Prostate gland (tissue), 2 donors: ENCODE measurements at places on chromosomes 1 and 21.
A peak's percentile ranks its signal among the peaks of the same experiment; 100 is the strongest.

DNA sequence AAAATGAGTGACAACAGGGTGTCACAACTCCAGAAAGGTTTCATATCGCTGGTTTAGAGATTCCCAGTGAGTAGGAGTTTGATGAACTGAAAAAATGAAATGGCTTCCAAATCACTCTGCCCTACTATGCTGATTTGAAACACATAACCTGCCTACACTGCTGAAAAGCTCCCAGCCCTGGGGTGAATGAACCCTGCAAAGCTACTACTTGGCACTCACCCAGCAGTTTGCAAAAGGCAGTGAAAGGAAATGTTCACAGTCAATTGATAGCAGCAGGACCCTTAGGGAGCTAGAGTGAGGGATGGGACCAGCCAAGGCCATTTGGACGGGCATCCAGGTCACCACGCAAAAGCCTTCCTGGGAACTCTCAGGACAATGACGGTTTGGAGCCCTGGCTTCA, 44.4 kb upstream of the SRP9 start:
- no peak for DNase-seq

DNA sequence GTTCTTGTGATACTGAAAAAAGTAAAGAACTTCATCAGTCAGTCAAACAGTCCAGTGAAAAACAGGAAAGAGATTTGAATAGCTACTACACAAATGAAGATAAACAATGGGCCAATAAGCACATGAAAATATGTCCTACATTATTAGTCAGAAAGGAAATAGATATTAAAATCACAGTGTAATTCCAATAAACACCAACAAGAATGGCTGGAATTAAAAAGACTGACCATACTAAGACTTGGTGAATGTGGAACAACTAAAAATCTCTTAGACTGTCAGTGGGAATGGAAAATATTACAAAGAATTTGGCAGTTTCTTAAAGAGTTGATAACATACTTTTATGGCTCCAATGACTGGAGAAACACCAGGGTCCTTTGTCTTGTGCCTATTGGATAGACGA, 241.8 kb upstream of the USP24 start:
- DNase-seq: no peak

DNA sequence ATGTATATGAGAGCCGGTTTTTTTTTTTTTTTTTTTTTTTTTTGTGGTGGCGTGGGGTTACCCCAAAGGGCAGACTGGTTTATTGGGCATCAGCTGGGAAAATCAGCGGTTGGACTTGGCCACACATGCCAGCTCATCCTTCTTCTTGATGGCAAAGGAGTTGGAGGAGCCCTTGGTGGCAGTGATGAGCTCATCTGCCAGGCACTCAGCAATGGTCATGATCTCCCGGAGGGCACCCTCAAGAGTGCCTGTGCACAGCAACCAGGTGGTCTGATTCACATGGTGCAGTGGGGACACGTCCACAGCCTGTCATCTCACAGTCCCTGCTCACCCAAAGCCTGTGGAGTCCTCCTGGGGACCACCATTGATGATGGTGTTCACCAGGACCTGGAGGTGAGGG, 62.0 kb downstream of the MRPS6 start:
- no peak for DNase-seq

DNA sequence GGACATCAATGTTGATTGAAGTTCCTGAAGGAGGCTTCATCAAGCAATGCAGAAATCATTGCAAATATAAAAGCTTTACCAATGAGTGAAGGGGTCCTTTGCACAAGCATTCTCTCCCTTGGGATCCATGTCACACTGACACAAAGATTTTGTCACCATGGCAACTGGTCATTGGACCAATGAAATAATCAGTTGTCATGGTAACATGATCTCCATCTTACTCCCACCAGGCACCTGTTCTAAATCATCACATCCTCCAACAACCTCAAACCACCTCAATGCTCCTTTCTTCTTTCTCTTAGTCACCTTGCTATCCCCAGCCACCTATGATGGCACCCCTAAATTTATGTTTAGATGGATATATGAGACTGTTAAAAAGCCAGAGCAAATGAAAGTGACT, 13.5 kb upstream of the FOXJ3 start:
- DNase-seq: no peak

GRCh38 chr1:166695115-166695514, 144.2 kb upstream of the POGK start:
- no peak for DNase-seq

DNA sequence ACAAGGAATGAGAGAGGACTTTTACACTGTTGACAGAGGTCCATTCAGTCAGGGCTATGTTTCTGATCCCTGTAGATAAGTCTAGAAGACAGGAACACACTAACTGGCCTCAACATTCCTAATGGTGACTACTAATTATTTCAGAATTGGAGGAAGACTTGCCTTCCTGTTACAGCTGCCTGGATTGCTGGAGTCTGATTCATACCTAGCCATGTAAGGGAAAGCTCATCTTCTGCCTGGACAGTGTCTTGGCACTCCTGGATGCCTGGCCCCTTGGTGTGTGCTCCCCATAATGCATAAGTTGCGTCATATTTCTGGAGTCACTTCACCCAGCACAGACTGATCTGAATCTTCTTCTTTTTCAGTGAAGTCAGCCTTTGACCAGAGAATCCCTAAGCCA, 326.0 kb upstream of the RUNX1 start:
- no peak for DNase-seq

GRCh38 chr1:184160236-184160635, 108.7 kb downstream of the TSEN15 start:
- no peak for DNase-seq

GRCh38 chr1:235735621-235736020, 86.0 kb upstream of the GNG4 start:
- DNase-seq: no peak

DNA sequence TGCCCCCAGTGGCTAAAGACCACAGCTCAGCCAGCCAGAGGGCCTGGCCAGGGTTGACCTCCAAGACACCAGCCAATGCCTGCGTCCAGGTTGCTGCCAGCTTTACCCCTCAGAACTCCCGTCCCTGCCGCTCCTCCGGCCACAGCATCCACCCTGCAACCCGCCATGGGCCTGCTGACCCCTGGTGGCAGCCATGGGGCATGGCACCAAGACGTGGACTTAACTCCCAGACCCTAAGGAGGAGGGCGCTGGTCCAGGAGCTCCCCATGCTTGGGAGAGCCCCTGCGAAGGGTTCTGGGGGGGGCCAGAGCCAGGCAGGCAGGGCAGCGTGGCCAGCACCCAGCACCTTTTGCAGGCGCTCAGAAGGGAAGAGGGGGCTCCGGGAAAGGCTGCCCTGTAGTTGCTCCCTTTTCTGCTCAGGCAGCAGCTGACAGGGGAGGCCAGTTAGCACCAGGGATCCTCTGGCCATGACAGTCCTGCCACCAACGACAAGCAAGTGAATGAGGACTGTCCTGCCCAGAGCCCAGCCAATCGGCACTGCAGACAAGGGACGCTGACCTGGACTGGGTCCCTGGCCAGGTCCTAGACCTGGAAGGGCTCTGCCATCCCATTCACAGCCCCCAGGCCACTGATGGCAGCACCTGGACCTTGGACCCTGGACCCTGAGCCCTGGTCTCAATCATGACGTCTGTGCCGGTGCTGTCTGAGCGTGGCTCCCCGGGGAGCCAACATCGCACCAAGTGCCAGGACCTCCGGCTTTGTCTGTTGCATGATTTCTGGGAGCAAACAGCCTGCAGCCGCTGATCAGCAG, 246.2 kb downstream of the NPHP4 start:
- DNase-seq: peak; percentile 74

DNA sequence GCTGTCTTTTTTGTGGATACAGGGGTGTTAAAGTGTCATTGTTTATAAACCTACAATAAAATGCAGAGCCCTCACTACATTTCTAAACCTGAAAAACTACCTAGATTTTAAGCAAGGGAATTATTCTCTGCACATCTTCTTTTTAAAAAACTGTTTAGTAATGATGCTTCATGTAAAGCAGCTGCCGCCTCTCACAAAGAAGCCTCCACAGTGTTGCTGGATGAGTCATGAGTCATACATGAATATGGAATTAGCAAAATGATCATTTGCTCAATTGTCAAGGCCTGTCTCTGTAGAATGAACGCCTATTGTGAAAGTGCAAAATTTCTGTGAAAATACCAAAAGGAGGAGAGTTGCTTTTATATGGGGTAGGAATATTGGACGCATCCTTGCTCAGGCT, 259.5 kb upstream of the CHRM3 start:
- DNase-seq: no peak

DNA sequence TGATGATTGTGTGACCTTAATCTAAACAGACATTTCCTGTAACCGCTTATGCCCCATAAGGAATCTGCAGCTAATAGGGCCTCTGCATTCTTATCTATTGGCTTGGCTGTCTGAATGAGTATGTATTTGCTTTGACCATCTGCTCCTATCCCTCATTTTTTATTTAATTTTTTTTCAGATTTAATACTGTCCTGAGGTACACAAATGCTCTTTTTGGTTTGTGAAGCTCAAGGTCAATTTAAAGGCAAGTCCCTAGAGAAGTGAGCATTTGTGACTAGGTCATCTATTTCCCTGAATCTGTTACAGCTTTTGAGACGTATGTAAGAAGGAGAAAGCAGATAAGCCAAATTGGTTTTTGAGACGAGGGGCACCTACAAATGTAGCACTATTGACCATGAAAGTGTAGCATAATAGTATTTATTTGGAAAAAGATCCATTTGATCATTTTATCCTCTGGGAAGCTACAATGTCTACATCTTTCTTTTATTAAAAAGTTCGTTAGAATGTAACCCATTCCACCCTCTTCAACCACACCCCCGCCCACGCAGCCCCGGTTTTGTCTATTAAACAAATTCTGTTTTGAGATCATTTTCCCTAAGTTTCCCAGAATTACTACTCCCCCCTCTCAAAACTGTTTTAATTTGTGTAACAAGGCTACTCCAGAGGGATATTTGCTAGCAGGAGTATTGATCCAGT, 69.2 kb upstream of the HSPA13 start:
- no peak for DNase-seq

DNA sequence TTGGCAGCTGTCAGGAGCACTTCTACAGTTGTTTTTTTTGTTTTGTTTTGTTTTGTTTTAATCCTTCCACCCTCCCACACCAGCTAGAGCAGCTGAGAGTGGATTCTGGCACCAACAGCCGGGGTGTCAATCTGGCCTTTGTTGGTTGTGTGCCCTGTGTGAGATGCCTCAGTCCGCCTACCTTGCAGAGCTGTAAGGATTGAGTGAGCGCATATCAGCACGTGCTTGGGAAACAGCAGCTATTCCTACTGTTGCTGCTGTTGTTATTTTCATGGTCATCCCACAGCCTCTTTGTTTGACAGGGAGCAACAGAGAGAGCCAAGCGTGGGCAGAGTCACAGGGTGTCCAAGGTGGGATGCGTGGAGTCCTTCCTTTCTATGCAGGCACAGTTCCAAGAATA, 50.4 kb downstream of the PGBD5 start:
- DNase-seq: no peak

DNA sequence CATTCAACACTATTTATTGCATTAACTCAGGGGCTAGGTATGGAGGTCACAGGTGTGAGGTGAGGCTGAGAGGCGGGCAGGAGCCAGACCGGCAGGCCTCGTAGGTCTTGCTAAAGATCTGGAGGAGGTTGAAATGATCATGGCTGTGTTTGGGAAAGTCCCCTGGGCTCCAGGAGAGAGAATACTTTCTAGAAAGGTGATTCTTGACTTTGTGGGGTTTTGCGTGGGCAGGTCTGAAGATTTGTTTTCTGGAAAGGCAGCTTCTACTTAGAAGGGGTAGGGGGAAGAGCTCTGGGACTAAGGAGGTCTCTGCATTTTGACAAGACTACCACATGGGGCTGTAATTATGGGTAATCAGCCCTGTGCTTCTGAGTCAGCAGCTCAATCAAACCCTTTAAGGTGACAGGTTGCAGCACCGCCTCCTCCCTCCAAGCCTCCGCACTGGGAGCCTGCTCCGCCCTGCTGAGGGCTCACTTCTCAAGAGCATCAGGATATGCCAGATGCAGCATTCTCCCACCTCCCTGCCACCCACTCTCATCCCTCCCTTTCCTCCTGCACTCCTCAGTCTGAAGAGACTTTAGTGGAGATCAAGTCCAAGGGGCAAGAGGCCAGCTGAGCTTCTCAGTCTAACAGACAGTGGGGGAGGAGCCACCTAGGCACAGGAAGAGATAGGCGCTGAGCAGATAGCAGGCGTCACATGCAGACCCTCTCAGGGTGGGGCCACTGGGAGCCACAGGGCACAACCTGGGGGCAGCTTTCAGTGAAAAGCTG, 30.5 kb downstream of the SLC30A1 start:
- no peak for DNase-seq

- DNase-seq: no peak
Observed at GRCh38 chr1:14611792-14612191, 13.3 kb downstream of the KAZN start.

DNA sequence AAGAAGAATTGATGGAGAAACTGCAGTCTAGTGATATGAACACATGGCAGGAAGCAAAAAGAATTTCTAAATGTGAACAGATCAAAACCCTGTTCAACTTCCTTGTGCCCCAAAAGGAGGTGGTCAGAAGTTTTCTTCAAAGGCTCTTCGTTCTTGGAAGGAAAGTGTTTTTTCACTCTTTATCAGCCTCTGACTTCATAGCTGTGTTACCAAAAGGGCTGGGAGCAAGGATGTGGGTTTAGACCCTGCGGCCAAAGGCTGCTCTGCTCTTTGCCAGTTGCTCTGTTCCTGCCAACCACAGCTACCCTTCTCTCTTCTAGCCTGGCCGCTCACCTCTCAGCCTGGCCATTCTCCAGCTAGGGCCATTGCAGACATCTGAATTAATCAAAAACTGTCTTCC, 53.8 kb downstream of the PTGER3 start:
- no peak for DNase-seq

DNA sequence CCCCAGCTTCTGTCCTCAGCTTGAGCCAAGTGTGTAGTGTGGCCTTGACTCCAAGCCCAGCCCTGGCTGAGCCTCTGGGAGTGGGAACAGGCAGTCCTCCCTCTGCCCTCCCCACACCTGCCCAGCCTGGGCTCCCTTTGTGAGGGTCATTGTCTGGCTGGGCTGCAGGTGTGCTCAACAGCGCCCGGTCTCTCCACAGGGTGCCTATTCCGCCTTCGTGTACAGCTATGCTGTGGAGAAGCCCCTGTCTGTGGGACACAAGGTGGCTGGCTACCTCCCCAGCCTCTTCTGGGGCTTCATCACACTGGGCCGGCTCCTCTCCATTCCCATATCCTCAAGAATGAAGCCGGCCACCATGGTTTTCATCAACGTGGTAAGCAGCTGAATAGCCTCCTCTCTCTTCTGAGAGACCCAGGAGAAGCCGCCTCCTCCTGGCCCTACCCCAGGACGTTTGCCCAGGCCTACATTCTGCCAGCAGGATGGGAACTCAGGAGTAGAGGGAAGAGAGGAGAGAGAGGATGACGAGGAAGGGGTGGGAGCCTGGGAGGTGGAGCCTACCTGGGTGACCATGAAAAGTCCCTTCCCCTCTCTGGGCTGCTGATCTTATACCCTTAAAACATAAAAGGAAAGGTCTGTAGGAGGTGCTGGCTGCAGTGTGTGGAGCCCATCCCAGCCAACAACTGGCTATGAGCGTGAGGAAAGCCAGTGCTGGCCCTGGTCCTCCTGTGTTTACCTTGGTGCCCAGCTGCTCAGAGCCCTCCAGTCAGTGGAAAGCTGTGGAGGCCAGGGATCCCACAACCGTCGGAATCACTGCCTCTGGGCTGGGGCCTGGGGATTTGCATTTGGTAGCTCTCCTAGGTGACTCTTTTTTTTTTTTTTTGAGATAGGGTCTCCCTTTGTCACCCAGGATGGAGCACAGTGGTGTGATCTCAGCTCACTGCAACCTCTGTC, 45.7 kb downstream of the ELK4 start:
- DNase-seq: no peak

- no peak for DNase-seq
Observed at GRCh38 chr1:185581961-185582725, 152.0 kb upstream of the HMCN1 start.

GRCh38 chr1:16631248-16632043, 18.1 kb upstream of the NBPF1 start:
- DNase-seq: no peak

- DNase-seq: no peak
Observed at GRCh38 chr1:65319141-65319540, 9.8 kb downstream of the DNAJC6 start.
